Stimulated activated CD8-positive, alpha-beta memory T cell treated with anti-CD3 and anti-CD28 coated beads, Interleukin-4, amount 100 ng/mL, for 4 hours (primary cell): ENCODE measurements at places on chromosomes 12 and 14.

- no peak for DNase-seq
Observed at GRCh38 chr12:75212072-75212471, 2.4 kb upstream of the KCNC2 start.

DNA sequence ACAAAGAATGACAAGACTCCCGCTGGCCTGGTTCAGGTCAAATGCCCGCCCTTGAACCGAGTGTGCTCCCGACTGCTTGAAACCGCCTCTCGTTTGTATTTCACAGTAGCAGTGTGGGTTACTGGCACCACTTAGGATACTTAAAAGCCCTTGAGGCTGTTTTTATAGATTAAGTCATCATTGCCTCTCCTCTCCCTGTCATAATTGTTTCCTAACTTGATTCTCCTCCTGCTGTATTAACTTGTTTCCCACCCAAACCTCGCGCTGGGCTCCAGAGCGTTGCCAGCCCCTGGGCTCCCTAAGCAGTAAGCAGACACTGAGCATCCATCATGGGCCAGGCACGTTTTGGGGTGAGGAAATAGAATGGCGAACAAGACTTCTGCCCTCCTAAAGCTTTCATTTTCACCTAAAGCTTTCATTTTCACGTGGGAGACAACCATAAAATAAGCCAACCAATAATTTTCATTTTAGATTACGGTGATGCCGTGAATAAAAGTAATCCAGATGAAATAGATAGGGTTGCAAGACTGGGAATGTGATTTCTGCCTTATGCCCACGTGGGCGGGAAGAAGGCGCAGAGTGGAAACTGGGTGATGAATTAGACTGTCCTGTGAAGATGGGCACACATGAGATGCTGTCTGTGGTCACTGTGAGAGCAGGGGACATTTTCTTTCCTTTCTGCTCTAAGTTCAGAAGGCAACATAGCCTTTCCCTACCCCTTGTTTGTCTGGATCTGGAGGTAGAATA lies 97.5 kb downstream of the PPP2R5C start:
- DNase-seq = no peak

DNA sequence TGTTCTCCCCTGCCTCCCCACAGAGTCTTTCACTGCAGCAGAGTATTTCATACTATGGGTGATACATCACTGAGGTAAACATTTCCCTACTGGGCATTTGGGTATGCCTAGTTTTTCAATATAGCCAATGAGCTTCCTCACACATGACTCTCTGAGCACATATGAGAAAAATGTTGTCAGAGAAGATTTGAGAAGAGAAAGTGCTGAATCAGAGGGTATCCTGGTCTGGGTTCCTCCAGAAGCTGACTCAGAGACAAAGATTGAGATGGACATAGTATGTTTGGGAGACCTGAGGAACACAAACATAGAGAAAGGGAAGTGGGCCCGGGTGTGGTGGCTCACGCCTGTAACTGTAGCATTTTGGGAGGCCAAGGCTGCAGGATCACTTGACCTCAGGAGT lies 12.6 kb downstream of the SLC8B1 start:
- no peak for DNase-seq

DNA sequence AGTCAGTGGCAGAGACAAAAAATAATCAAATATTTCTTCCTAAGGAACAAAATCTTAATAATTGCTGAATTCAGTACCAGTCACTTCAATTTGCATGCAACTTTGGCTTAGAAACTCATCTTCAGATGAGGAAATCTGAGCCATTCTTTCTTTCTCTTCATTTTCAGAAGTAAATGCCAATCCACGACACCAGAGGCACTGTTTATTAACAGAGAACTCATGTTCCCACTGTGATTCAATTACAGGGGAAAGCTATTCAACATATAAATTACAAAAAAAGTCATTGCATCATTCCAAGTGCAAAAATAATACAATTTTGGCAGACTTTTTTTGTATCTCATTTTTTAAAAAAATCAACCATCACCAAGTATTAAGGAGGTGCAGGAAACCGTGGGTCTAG lies 816.1 kb upstream of the TMEM132C start:
- DNase-seq = no peak

DNA sequence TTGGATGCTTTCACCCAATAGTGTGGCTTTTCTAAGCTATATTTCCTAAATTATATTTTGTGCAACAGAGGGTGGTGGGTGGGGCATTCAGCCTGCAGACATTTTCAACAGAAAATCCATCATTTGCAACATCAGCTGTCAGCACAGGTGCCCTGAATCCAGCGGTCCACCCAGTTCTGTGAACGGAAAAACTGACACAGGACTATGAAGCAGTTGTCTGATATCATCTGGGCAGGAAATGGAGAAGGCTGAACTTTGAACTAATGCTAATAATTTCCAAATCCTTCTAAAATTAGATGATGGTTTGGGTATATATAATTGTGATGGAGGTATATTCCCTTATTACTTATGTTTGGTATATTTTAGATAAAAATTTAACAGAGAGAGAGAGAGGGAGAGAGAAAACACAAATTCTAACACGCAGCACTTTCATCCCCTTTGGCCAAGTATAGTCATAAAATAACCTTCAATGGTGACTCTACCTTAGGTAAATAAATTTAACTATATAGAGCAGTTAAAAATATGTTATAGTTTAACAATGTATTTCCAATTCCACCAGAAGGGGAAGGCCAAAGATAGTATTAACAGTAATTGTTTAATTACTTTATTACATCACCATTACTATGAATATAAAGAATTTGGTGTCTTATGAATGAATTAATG lies 58.3 kb upstream of the PTPRB start:
- DNase-seq = no peak

GRCh38 chr14:98937712-98938505 lies 334.1 kb downstream of the BCL11B start:
- no peak for DNase-seq

DNA sequence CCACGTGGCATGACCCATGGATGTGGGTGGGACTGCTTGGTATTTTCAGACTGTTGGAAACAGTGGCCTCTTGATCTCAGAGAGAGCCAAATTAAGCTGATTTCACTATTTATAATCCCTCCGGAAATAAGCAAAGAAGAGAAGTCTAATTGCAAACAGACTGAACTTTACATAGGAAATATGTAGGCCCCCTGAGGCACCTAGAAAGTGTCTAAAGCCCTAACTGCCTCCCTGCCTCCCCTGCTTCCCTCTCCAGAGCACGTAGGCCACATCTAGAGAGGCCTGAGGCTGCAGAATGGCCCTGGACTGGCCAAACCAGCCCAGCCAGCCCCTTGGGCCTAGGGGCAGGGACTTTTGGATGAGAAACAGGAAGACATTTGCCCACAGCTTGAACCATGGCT lies 123.8 kb downstream of the ZFP36L1 start:
- DNase-seq = no peak

DNA sequence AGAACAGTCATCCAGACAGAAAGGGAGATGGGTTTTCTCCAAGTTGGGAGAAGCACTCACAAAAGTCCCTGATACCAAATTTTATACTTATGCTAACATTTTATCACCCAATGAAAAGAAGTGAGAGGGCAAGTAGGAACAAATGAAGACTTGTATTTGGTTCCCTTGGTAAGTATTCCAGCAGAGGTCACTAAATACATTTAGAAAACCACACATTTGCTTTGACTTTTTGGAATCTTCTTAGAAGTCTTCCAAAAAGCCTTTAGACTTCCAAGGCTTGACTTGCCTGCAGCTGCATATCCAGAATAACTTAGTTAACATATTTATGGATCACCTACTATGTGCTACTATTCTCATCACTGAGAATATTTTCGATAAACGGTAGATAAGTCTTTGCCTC lies 3.1 kb upstream of the GYS2 start:
- DNase-seq = no peak

GRCh38 chr12:31631023-31631724 lies 28.3 kb upstream of the ETFBKMT start:
- DNase-seq = no peak

DNA sequence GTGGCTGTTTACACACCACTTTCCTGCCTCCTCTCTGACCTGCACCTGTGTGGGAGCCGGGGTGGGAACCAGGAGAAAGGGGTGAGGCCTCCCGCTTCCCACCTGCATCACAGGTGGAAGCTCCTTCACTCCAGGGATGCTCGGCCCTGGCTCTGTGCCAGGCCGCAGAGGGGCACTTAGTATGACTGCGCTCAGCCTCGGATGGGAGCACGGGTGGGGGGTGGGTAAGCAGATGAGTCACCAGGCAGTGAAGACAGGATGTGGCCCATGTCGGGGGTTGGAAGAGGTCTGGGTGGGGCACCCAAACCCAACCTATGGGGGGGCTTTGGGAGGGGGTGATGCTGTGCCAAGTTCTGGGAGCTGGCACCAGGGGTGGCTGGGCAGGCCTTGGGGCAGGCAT lies 7.4 kb upstream of the CYP46A1 start:
- no peak for DNase-seq
